T follicular helper cell (primary cell): ENCODE measurements at places on chromosomes 2 and 18.

GRCh38 chr18:42771936-42772335 is 343.5 kb downstream of the RIT2 start:
- no peak for DNase-seq

- DNase-seq = no peak
Observed at GRCh38 chr2:27954771-27955383, 64.3 kb downstream of the BABAM2 start.

- DNase-seq = no peak
Observed at GRCh38 chr2:232307854-232308253, 70.7 kb upstream of the ALPP start.

GRCh38 chr2:152497481-152498052 is 162.6 kb downstream of the FMNL2 start:
- no peak for DNase-seq

GRCh38 chr18:26434887-26435286 is 113.5 kb downstream of the KCTD1 start:
- DNase-seq = no peak

GRCh38 chr18:9643549-9643948 is 29.2 kb upstream of the PPP4R1 start:
- DNase-seq = no peak

GRCh38 chr2:36555789-36556188 is 42.2 kb downstream of the FEZ2 start:
- DNase-seq = no peak

- DNase-seq = no peak
Observed at GRCh38 chr2:26542676-26543505, 65.0 kb upstream of the OTOF start.

DNA sequence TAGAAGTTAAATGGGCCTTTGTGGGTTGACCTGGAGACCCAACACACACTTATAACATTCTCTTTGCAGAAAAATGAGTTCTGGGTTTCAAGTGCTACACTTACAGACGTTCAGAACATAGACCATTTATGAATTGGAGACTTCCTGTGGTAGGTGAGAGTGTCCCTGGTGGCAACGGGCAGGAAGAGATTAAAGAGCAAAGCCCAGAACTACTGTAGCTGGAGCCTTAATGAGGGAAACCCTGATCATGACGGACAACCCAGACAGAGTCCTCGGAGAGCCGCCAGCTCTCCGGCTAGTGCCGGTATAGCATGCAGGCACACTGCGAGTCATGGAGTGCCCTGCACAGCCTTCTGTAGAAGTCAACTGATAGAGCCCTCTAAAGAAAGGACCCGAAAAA is 44.5 kb upstream of the RMDN2 start:
- no peak for DNase-seq

DNA sequence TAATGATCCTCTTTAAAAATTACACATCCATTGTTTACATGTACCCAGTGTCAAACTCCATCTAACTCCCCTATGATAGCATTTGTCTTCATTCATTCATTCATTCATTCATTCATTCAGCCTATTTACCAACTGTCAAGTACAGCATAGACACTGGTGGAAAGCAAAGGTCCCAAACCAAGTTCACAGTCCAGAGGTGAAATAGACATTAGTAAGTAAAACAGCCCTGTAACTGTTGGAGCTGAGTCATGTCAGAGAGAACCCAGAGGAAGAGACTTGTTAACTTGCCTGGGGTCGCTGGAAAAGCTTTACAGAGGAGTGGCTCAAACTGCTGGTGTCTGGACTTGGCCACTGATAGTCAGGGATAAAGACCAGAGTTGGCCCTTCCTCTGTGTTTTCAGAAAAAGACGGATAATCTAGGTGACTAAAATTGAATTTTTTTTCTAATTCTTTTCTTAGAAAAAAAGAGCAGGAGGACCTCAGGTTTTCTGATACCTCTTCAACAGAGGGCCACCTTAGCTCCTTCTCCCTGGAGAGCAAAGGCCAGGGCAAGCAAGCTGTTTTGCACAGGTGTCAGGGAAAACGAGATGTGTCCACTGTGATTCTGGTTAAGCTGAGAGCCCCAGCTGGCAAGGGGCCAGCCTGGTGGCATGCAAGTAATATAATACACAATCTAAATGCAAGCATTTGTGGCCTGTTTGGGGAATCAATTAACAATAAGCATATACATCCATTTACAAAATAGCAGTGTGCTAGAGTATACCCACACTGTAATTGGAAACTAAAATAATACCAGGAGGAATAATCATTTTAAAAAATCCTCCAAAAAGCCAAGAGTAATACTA is 96.7 kb upstream of the SLC14A2 start:
- DNase-seq = no peak

- DNase-seq = no peak
Observed at GRCh38 chr2:201203916-201204654, 21.1 kb downstream of the CASP10 start.

DNA sequence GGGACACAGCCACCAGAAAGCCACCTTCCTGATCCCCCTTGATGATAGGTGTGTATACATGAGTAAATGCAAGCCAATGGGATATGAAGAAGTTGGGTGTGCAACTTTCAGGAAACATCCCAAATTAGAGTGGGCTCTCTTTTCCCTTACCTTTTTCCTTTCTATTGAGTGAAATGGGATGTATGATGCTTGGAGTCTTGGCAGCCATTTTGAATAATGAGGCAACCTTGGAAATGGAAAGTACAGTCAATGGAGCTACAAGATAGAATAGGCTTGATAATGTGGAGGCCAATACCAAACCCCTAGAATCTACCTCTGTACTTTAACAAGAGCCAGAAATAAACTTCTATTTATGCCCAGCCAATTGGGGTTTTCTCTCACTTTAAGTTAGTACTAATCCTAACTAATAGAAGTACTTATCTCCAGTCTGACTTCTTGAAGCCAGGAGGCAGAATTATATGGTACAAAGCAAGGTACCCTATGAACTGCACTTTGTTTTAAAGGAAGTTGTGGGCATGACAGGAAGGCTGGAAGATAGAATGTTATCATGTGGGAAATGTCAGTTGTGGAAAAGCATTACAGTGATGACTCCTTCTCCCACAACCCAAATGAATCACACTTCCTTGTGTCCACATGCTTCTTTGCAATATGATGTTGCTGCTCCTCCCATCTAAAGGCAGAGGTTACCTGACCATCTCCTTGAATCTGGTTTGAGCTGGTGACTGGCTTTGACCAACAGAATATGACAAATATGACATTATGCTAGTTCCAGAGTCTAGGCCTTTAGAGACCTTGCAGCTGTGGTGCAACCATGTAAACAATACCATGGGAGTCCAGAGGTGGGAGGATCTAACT is 12.9 kb upstream of the NABP1 start:
- no peak for DNase-seq

DNA sequence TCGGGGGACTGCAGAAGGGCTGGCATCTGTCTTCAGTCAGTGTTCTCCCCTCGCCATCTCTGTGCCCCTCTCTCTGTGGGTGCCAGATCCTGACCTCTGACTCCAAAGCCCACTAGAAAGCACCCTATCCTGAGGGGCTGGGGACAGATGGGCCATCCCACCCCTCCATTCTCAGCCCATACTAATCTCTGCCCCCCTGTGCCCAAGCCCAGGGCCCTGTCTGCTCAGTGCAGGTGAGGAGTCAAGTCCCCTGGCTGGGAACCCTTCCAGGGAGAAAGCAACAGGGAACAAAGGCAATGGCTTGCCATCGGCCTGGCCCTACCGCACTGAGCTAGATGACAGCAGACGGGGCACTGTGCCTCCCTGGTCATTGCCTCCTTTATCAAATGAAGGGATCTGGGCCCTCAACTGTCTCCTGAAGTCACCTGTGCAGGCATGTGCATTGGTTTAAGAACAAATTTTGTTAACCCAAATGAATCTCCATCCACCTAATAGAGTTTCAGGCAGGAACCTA is 42.7 kb upstream of the ID2 start:
- no peak for DNase-seq

DNA sequence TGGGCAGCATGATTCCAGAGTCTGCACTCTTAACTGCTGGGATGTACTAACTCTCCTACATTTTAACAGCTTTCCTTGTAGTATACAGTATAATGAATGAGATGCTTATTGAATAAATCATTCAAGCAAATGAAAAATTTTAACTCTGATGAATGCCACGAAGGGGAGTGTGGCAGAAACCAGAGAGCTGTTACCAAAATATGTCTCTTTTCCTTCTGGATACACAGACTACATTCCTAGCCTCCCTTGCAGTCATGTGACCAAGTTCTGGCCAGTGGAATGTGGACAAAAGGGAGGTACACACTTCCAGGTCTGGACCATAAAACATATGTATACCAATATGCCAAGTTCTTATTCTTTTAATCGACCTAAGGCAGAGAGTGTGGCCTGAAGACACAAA is 1.7 kb upstream of the EML4 start:
- DNase-seq = no peak

GRCh38 chr2:39380525-39381150 is 56.4 kb downstream of the MAP4K3 start:
- DNase-seq = no peak

- no peak for DNase-seq
Observed at GRCh38 chr2:210268281-210268680, 43.0 kb upstream of the ACADL start.

DNA sequence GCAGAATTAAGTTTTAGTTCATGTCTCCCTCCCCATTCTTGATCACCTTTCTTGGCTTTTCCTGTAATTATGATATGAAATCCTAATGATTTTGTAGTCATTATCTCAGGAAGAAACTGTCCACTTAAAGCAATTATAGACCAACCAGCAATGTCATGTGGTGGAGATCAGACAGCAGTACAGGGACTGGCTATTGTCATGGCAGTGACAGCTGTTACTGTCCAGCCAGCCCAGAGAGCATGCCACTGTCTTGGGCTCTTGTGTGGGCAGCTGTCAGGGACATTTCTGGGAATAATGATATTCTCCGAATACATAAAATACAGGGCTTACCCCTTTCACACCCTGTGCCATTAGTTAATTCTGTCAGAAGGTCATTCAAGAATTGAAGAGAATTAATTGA is 355.3 kb upstream of the RAB12 start:
- DNase-seq = no peak

GRCh38 chr2:5535301-5535700 is 156.9 kb upstream of the SOX11 start:
- DNase-seq = no peak

GRCh38 chr2:47297767-47298425 is 105.1 kb upstream of the MSH2 start:
- DNase-seq = no peak

DNA sequence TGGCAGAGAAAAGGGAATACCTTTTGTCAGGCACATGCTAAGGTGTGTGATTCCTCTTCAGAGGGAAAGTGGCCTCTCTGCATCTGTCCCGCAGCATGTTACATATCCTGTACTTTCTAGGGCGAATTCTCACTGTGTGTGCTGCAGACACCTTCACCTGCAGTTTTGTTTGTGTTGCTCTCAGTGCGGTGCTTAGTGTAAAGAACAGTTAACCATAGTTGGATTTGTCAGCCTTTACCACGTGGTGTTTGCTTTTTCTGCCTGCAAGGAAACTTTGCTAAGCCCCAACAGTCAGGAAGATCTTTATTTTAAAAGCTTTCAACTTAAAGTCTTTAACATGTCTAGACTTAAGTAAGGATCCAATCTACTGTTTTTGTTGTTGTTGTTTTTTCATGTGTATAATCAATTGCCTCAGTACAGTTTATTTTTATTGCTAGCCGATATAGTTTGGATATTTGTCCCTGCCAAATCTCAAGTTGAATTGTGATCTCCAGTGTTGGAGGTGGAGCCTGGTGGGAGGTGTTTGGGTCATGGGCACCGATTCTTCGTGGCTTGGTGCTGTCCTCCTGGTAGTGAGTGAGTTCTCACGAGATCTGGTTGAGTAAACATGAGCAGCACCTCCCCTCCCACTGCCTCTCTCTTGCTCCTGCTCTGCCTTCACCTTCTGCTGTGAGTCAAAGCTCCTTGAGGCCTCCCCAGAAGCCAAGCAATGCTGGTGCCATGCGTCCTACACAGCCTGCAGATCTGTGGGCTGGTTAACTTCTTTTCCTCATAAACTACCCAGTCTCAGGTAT is 90.6 kb downstream of the SNTG2 start:
- DNase-seq = no peak

- DNase-seq = no peak
Observed at GRCh38 chr2:238325694-238326093, 5.4 kb downstream of the TRAF3IP1 start.

DNA sequence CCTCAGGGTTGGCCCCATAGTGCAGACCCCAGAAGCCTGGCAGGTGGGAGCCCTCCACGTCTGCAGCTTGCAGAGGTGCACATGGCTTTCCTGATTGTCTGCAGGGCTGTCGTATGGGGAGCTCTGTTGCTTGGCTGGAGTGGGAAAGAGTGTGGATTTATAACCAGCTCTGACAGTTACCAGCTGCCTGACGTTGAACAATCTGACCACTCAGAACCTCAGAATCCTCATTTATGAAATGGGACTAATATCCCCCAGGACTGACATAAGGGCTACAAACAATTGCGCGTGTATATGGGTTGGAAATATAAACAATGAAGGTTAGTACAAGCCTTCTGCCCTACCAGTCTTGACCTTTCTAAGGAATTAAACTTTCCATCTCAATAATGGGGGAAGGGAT is 13.9 kb upstream of the PXDN start:
- no peak for DNase-seq

- DNase-seq = no peak
Observed at GRCh38 chr2:1394709-1395408, 18.4 kb upstream of the TPO start.

- no peak for DNase-seq
Observed at GRCh38 chr18:7894592-7894991, 327.5 kb downstream of the PTPRM start.

- no peak for DNase-seq
Observed at GRCh38 chr2:226139759-226140158, 659.9 kb downstream of the IRS1 start.

- no peak for DNase-seq
Observed at GRCh38 chr2:176747506-176747905, 465.1 kb upstream of the HNRNPA3 start.

GRCh38 chr2:211376410-211376809 is 820.0 kb downstream of the CPS1 start:
- no peak for DNase-seq
